Pulmonary artery endothelial cell (primary cell): ENCODE measurements at places on chromosomes 2 and 18.

DNA sequence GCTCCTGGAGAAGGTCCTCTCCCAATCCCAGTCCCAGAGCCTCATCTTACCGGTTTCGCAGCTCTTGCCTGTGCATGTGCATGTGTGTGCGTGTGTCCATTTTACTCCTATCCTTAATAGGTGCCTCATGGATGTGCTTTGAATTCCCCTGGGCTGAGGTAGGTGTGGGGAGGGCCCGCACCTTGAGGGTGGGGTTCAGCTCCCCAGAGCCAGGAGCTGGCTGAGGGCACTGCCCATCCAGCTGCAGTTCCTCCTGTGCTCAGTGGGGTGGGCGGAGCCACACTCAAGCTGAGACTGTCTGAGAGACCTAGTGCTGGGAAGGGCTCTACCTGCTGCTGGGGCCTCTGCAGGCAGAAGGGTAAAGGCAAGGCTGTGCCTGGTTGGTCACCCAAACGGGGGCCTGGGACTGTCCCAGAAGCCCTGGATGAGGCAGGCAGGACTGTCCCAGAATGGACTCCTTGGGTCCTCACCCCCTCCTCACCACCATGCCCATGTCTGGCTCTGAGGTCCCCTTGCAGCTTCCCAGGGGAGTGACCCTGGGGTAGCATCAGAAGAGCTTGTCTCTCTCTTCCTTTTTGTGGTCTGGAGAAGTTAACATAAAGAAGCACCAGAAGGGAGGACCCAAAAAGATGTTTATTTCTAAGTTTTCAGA is 8.9 kb downstream of the GDF7 start:
- no peak for DNase-seq

DNA sequence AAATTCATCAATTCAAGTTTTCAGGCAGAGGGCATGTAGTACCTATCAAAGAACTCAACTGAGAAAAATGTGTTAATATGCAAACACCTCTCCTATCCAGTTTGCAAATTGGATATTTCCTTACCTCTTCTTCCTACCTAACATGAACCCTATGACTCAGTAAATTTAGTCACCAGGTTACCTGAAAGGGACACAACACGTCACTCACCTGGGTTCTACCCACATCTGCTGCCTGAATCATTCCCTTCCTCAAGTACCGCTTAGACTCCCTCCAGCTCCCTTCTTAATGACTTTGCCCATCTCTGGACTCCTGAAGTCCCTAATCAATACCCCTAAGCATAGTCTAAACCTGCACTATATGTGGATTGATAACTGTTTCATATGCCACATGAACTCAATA is 10.4 kb downstream of the ANKRD44 start:
- no peak for DNase-seq

DNA sequence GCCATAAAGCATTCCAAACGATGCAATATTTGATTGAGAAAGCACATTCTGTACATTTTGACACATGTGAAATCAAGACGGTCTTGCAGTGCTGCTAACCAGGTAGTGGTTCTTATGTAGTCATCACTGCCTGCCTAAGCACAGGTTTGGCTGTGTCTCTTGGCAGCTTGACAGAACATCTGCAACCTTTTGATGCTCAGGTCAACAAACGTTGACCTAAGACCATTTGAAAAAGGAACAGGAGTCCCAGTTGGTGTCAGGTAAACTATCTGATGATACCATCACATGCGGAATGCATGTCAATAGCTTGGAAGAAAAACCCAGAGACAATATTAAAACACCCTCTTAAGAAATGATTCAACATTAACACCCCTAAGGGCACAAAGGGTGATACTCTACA is 80.7 kb downstream of the L3MBTL4 start:
- DNase-seq: no peak

DNA sequence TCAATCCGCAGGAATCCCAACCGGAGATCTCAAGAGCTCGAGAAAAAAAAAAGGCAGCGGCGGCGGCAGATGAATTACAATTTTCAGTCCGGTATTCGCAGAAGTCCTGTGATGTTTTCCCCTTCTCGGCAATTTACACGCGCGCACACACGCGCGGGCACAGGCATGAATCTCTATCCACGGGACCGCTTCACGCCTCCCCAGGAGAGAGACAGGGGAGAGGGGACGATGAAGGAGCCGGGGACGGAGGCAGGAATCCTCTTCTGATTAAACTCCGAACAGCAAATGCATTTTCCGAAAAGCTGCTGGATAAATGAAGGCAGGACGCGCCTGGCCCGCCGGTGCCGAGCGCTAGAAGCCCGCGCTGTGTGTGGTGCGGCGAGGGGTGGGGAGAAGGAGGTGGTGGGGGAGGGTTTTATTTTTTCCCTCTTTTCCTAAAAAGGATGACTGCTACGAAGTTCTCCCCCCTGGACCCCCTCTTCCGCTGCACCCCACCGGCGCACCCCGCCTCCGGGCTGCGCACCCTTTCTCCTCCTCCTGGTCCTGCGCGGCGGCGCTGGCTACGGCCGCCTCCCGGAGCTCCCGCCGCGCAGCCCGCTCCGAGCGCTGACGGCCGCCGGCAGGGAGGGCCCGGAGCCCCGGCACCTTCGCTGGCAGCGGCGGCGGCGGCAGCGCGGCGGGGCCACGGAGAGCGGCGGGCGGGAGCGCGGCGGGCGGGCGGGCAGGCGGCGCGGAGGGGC is at the start of gene BCL2:
TSS of gene BCL2 (minus strand) at position 387 of the 740 bp plus-strand sequence.
- no peak for DNase-seq

- no peak for DNase-seq
Observed at GRCh38 chr2:229133155-229133772, 137.8 kb downstream of the PID1 start.
